GM12891 (cell line): ENCODE measurements at places on chromosomes 16 and 17.

DNA sequence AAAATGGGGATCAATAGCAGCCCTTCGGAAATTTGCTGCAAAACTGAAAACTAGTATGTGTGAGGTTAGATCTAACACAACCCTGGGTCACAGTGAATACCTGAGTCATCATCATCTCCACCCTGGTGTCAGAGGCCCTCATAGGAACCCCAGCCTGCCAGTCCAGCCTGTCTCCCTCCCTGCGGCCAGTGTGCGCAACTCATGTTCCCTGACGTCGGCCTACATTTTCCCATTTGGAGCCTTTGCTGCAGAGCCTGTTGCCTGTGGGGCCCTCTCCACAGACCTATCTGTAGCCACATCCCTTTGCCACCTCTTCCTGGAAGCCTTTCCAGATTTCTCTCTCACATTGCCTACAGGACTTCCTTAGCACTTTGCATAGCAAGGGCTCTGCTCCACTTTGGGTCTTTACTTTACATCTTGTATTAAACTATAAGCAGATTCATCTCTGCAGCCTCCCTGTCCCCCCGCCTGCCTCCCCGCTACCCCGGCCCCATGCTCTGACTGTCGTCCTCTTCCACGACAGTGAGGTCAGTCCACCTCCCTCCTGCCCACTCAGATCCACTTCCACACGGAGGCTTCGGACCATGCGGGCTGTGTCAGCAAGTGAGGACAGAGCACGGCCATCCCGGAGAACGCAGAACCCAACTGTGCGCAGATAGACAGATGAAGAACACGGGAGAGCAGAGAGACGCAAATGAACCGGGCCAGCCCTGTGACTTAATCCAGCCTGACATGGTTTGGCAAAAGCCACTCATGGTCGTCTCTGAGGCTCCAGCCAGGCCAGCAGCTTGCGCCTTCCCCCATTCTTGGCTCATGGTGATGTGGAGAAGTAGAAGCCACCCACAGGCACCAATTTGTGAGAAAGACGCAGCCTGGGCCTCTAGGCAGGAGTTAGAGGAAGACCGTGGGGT lies 31.0 kb downstream of the NGFR start:
- peak; percentile 5 for DNase-seq

- no peak for DNase-seq
Measured at GRCh38 chr16:56779906-56780305, 50.0 kb downstream of the NUP93 start.

DNA sequence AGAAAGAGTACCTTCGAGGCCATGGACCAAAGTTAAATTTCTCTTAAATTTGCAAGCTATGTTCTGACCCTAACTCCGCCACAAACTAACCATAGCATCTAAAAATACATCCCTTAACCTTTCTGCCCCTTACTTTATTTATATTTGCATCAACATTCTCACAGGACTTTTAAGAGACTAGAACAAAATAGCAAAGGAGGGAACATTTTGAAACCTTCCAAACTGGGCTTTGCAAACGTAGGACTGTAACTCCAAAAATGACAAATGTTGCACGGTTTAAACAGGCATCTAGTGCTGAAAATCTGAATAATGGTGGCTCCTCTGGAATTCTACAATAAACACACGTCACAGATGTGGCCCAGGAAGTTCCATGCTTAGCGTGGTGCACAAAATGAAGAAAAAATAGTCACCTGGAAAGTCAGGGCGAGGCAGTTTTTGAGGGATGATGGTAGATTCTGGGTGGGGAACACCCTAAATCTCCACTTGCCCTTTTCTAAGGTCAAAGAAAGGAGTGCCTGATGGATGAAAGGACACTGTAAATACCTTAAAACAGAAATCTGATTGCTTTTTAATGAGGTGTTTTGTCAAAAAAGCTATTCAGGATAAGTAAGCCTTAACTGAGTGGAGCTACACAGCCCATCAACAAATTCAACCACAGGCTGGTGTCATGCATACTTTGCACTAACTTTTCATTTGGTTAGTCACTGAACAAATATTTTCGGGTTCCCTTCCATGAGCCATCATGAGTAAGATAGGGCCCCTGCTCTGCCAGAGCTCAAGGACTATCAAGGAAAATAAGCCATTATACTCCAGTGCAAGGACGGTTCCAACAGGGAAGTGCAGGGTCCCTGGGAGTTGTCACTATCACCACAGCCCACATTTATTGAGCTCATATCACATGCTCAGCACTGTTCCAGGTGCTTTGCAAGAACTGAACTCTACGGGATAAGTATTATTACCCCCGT lies 21.2 kb downstream of the ARHGAP17 start:
- DNase-seq: no peak

DNA sequence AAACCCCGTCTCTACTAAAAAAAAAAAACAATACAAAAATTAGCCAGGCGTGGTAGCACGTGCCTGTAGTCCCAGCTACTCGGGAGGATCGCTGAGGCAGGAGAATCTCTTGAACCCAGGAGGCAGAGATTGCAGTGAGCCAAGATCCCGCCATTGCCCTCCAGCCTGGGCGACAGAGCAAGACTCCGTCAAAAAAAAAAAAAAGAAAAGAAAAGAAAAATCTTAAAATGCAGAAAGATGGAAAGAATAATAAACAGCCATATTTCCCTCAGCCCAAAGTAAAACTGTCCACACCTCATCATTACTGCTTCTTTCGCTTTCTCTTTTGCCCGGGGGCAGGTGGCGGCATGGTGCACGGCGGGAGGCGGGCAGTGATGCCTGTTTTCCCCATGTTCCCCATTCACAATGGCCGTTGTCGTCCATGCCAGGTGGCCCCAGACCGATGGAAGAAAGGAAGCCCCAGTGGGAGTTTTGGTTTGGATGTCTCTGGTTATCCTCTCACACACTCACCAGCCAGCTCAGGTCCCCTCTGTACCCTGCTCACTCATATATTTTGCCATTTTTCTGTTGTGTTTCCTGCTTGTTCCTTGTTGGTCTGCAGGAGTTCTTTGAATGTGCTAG lies 37.0 kb upstream of the PEMT start:
- peak; percentile 37 for DNase-seq

DNA sequence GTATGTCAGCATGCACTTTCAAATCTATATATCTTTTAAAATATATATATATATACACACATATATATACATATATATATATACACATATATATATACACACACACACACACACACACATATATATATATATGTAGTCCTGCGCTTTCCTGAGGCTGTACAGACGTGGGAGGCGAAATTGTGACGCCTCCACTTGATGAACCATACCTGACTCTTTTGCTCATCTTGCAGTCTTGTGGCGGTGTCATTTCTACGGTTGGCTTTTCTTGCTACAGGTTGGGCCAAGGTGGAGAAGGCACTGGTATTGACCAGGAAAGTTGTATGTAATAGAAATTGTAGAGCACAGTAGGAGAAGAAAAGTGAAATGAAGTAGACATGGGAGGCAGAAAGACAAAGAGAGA lies 88.2 kb downstream of the RBFOX1 start:
- no peak for DNase-seq

DNA sequence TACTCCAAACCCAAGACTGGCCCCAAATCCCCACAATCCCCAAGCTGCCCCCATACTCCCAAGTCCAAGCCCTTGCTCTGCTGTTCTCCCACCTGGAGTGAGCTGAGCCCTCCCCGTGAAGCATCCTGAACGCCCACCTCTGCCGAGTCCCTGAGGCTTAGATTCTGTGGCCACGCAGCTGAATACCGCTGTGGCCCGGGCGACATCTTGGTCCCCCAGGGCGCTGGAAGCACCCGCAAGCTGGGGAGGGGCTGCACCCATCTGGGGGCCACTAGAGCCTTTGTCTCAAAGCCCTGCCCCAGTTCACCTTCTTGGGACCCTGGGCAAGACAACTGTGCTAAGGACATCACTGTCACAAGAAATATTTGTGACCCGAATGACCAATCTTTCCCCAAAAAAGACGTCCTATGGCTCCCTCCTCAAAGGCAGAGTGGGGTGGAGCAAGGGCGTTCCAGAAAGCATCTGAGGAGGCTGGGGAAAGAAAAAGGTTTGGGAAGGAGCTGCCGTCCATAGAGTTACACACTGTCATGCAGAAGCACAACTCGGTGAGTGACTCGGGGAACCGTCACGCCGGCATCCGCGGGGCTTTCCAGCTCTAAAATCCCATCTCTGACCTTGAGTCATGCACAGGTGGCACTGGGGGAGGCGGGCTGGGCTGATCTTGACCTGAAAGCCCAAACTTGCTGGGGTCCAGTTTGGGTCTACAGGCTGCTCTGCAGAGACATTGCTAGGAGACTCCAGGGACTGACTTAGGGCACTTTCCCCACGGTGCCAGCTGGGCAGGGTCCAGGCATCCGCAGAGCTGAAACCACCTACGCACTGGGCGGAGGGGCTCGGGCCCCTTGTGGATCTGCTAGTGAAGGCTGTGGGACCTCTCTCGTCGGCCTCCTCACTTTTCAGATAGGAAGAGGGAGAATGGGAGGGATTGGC lies 6.6 kb downstream of the PTX4 start:
- no peak for DNase-seq

DNA sequence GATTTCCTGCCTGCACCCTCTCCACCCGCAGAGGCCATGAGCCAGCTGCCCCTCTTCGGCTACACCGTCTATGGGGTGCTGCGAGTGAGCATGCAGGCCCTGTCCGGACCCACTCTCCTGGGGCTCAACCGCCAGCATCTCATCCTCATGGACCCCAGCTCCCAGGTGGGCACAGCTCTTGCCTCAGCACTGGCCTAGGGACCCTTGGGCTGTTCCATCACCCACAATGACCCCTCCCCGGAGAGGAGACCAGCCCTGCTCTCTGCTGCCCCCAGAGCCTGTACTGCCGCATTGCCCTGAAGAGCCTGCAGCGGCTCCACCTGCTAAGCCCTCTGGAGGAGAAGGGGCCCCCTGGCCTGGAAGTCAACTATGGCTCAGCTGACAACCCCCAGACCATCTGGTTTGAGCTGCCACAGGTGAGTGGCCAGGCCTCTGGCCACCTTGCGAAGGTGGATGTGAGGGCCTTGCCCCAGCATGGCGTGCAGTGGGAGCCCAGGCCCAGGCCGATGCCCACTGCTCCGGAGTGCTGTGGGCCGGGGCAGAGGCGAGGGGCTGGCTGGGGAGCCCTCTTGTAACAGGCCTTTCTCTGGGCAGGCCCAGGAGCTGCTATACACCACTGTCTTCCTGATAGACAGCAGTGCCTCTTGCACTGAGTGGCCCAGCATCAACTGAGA lies 7.3 kb upstream of the SMIM5 start:
- peak; percentile 88 for DNase-seq

- DNase-seq: no peak
Measured at GRCh38 chr16:30493941-30494488, 21.5 kb downstream of the ITGAL start.

DNA sequence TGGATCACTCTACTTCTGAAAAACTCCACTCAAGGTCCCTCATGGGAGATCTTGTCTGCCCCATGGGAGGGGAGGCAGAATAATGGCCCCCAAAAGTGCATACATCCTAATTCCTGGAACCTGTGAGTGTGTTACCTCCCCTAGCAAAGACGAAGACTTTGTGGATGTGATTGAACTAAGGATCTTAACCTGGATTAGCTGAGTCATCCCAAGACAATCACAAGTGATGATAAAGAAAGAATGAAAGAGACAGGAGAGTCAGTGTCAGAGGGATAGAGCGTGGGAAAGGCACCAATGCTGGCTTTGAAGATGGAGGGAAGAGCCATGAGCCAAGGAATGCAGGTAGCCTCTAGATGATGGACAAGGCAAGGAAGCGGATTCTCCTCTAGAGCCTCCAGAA lies 374.7 kb upstream of the DYNLRB2 start:
- no peak for DNase-seq

DNA sequence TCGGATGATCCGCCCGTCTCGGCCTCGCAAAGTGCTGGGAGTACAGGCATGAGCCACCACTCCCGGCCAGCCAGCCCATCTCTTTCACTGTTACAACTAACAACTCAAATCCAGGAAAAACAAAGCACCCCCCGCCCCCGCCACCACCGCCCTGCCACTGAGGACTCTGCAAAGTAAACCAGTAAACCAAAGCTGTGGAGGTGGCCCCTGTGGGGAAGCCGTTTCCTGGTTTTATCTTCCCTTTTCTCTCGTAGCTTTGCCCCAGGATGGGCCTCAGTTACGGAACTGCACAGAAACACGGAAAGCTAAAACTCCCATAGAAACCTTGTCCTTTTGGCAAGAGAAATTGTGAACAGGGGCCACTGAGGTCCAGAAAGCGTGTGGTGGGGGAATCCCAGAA lies 17.5 kb downstream of the CHMP6 start:
- DNase-seq: peak; percentile 1

GRCh38 chr17:78368348-78368747 lies 8.5 kb upstream of the SOCS3 start:
- DNase-seq: no peak

DNA sequence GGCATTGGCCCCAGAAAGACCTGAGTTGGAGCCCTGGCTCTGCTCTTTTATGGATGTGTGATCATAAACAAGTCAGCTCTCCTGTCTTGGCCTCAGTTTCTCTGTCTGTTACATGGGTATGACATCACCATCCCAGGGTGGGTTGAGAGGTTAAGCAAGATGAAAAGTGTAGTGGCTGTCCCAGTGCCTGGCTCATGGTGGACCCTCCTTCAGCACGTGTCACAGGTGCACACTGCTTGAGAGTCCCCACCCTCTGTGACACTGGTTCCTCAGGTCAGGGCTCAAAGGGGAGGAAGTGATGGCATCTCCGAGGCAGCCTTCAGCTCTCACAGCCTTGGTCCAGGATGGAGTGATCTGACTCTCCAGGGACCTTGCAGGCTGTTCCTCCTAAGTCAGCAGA lies 218.4 kb downstream of the HAPSTR1 start:
- no peak for DNase-seq

- no peak for DNase-seq
Measured at GRCh38 chr16:11133344-11133943, 122.6 kb downstream of the SOCS1 start.

GRCh38 chr17:3546521-3546920 lies 11.1 kb downstream of the TRPV3 start:
- DNase-seq: no peak

DNA sequence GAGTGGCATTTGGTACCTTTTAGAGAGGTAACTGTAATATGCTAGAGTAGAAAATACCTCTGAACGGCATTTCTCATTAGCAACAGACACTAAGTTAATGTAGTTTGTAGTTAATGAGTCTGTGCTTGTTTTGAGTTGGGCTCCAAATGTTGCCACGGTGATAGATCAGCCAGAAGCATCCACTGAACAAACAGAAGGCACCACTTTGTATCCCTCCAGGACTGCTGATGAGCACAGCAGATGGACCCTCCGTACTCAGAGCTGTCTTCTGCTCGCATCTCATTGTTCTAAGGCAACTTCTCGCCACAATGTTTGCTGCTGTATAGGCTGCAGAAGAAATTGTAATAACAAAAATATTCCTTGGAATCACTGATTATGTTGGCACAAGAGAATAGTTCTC lies 56.1 kb downstream of the TNRC6C start:
- no peak for DNase-seq

- no peak for DNase-seq
Measured at GRCh38 chr16:30003670-30004423, 7.0 kb downstream of the DOC2A start.

GRCh38 chr17:48907713-48908046 lies 527 bp upstream of the UBE2Z start:
- no peak for DNase-seq

DNA sequence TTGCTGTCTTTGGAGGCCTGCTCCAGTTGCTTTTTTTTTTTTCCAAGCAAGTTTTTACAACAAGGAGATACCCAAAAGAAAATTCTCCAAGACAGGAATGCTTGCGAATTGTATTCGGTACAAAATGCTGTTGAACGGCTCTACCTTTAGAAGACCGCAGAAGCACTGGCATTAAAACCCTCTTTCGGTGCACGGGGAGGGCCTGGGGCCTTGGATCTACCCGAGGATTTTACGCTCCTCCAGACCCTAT lies 1.3 kb upstream of the HELZ start:
- DNase-seq: no peak
